ENCODE measurements at places on chromosomes 7 and 10. TPM values are rescaled to one million over a fixed set of nuclear protein-coding genes. Genes with fewer than 3 reads are reported as not detected.

IRF5 gene
- 2.2 TPM for total RNA-seq

INMT gene
- total RNA-seq = 1.8 TPM

SFTPA1 gene
- total RNA-seq = not detected

TMEM139 gene
- total RNA-seq = 2.9 TPM

KEL gene
- total RNA-seq = not detected

NRF1 gene
- 3.2 TPM for total RNA-seq

IFIT5 gene
- total RNA-seq = 0.58 TPM

SCART1 gene
- total RNA-seq = 8.1 TPM

DENND11 gene
- total RNA-seq = 56.5 TPM

ZNF398 gene
- 11.7 TPM for total RNA-seq

ITGB8 gene
- 5.4 TPM for total RNA-seq

MSS51 gene
- 0.87 TPM for total RNA-seq

DMTF1 gene
- total RNA-seq = 172 TPM

MEIG1 gene
- not detected for total RNA-seq

CDHR3 gene
- 20.2 TPM for total RNA-seq

PROSER2 gene
- 3.9 TPM for total RNA-seq

COBL gene
- 8.8 TPM for total RNA-seq

CYP2C19 gene
- 33.8 TPM for total RNA-seq

MRLN gene
- not detected for total RNA-seq

CPN1 gene
- not detected for total RNA-seq

TYW1B gene
- 5.7 TPM for total RNA-seq

PRSS2 gene
- not detected for total RNA-seq

JAKMIP3 gene
- total RNA-seq = 0.58 TPM

IKZF1 gene
- total RNA-seq = 139 TPM

MMD2 gene
- not detected for total RNA-seq

DNAJB6 gene
- 48.7 TPM for total RNA-seq

ATOH7 gene
- total RNA-seq = not detected

CCNJ gene
- 7.7 TPM for total RNA-seq

OR2A42 gene
- total RNA-seq = 0.18 TPM

MARVELD1 gene
- total RNA-seq = 21.0 TPM

PRRT4 gene
- not detected for total RNA-seq

LRIT1 gene
- not detected for total RNA-seq

ARHGAP22 gene
- total RNA-seq = 28.6 TPM

PNLIPRP3 gene
- 1.3 TPM for total RNA-seq
